Amygdala (tissue), 56 donors: ENCODE measurements at places on chromosomes 13 and 19.

DNA sequence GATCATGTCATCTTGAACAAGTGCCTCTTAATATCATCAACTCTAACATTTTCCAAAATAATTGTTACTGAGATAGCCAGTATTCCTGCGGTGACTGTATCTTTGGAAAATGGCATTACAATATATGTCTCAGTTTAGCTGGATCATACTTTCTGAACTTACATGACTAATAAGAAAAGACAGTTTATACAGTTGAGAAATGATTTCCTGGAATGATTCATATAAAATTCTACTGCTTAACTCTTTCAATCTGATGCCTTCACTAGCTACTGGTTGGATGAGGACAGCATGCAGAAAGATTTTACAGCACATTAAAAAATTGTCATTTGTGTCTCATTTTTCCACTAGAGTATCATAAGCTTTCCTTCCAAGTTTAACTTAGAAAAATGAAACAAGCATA lies 302.1 kb downstream of the PCDH17 start:
- no peak for DNase-seq

GRCh38 chr19:2207991-2208860 lies 27.9 kb downstream of the PLEKHJ1 start:
- no peak for DNase-seq

GRCh38 chr13:92716749-92717148 lies 509.9 kb upstream of the GPC6 start:
- no peak for DNase-seq

- DNase-seq, result no peak
These were observed 2.7 kb downstream of the MYO9B start for GRCh38 chr19:17078036-17078919.

GRCh38 chr13:20024702-20025101 lies 66.2 kb downstream of the ZMYM2 start:
- no peak for DNase-seq
